AG20443 (cell line): ENCODE measurements at places on chromosomes 12 and 14.

DNA sequence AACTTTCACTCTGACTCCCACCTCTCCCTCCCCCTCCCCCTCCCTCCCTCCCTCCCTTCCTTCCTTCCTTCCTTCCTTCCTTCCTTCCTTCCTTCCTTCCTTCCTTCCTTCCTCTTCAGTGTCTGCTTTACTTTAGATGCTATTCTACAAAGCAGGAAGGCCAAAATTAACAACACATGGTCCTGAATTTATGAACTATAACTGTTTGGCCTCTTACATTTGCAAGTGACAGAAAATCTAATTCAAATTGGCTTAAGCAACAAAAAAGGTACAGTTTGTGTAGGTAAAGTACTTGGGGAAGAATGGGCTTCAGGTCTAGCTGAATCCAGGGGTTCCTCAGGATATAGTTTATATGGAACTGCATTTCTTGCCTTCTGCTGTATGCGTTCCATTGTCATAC lies 673.0 kb downstream of the AACS start:
- DNase-seq = no peak

GRCh38 chr12:124397807-124398577 lies 103.1 kb downstream of the RFLNA start:
- peak; percentile 35 for DNase-seq

DNA sequence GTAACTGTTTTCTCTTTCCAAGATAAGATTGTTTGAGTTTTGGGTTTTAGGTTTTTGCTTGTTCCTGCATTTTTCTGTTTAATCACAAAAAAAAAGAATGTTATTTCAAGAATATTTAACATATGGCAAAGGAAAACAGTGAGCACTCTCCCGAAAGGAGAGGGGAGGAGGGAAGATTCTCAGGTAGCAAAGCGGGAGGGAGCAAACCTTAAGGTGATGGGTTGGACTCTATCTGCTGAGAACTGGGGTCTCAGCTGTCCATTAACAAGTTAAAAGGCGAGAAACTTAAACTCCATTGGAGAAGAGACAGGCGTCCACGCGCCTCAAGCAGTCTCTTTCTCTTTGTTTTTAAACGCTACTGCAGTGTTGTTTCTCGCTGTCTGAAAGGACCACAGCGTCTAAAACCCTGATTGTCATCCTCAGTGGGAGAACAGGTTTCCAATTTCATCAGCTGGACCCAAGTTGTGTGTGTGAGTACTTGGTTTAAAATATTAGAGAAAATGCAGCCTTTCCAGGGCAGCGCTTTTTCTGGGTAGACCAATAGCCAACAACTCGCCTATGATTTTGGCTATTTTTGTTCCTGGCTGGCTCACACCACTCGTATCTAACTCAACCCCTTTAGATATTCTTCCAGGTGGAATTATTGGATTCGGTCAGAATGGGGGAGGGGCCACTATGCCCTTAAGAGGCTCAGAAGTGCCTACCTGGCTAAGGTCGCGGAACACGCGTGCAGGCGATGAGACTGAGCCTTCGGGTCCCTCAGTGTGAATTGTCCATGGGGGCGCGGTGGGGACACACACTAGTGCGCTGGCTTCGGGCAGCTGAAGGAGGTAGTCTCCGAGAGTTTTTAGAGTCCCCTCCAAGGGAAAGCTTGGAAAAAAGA lies 8.2 kb downstream of the SIX1 start:
- no peak for DNase-seq

DNA sequence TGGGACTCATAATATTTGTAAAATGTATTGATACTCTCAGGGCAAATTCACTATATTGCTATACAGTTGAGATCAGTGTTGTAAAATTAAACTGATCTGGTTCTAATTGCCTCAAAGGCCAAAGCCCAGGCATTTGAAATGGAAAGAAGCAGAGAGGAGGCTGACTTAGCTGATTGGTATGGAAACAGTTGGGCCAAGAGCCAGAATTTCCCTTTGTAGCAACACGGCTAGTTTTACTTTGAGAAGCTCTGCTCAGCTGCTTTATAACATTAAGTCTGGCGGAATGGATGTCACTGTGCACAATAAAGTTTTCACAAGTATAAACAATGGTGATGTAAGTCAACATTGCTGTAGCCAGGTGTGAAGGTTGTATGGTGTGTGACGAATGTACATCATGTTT lies 186.4 kb downstream of the MSRB3 start:
- peak; percentile 79 for DNase-seq

GRCh38 chr14:99655521-99655920 lies 10.6 kb downstream of the HHIPL1 start:
- no peak for DNase-seq
